ENCODE measurements at places on chromosomes 12 and 14.

- no peak for DNase-seq
Observed at GRCh38 chr12:2544230-2544629, 250.5 kb upstream of the FKBP4 start.

- DNase-seq = peak; percentile 18
Observed at GRCh38 chr12:24705741-24706358, 243.1 kb downstream of the BCAT1 start.

- no peak for DNase-seq
Observed at GRCh38 chr14:66117600-66117999, 368.6 kb upstream of the CCDC196 start.

DNA sequence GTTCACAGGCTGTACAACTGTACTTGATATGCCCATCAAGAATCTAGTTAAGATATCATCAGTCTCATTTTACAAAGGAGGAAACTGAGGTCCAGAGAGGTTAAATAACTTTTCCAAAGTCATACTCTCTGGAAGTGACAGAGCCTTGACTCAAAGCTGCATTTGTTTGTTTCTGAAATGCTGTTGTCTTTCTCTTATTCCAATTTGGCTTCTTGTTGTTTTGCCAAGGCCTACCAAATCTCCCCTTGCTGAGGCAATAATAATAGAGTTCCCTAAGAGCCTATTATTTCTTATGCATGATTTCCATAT, 79.8 kb upstream of the C12orf71 start:
- DNase-seq = no peak

GRCh38 chr12:69074556-69075349, 141.8 kb upstream of the CPM start:
- no peak for DNase-seq

DNA sequence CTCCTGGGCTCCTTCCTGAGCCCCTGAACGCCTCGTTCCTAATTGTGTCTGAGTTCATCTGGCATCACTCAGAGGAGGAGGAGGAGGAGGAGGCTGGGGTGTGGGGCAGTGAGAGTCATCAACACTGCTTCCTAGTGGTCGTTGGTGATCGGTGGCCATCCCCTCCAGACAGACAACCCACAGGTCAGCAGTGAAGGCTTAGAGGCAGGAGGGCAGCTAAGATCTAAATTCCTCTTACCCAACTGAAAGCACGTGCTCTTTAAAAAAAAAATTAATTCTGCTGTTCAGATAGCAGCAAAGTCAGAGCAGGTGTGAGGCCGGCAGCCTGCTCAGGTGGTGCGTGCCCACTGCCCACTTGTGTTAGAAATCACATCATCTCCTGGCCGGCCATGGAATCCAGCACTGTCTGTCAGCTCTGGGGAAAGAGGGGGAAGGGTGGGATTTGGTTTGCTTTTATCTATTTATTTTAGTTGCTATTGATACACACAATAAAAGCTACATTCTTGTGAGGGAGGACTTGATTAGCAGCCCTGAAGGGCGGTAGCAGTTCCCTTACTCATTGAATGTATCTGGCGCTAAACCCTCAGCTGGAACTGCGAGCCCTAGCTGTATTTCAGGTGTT, 46.6 kb downstream of the PPP2R5C start:
- no peak for DNase-seq

DNA sequence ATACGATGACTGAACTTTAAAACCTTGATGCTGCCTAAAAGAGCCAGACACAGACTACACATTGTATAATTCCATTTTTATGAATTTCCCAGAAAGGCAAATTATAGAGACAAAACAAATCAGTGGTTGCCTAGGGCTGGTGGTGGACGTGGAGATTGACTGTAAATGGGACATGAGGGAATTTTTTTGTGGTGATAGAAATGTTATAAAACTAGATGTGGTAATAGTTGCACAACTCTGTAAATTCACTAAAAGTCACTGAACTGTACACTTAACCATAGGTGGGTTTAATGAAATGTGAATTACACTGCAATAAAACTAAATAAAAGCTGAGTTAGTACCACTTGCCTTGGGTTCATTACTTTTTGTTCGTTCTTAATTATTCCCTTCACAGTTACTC, 72.1 kb downstream of the PLEKHA5 start:
- DNase-seq = no peak

DNA sequence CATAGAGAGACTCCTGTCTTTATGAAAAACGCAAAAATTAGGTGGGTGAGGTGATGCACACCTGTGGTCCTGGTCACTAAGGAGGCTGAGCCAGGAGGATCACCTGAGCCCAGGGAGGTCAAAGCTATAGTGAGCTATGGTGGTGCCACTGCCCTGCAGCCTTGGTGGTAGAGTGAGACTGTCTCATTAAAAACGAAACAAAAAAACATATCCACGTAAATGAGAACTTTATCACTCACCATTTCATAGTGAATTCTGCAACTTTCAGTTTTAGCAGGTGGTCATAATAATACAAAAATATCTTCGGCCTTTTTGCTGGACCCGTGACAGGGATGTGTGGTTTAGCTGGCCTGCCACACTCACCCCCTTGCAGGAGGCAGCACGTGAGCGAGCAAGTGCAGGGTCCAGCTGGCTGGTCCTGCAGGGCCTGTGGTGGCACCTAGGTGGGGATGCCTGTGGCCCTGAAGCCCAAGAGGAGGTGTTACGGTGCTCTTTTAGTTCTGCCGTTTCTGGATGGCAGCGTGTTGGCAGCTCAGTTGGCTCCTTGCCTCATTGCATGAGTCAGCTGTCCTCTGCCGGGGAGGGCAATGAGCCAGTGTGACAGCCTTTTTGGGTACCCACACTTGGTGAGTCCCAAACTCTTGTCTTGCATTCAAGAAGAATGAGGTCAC, 1330.7 kb upstream of the TMEM132C start:
- no peak for DNase-seq

DNA sequence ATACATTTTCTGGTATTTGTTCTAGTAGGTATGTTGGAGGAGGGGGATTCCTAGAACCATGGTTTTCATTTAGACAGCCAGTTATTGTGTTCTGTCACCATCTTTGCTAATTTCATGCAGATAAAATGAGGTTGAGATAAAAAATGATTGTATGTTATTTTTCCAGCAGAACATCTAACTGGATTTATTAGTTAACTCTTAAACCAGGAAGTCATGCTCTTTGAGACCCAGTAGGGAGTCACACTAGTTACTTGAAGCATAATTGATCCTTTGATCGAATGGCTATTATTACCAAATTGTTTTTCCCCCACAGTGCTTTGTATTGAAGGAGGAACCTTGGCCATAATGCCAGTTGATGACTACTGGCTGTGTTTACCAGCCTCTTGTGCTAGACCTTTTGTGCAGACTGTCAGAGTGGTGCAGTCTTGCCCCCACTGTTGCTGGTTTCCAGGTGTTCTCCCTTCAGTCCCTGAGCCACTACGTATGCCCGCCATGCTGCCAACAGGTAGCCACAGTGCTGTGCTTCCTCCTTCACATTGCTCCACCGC, 6.0 kb downstream of the EID3 start:
- DNase-seq = no peak

DNA sequence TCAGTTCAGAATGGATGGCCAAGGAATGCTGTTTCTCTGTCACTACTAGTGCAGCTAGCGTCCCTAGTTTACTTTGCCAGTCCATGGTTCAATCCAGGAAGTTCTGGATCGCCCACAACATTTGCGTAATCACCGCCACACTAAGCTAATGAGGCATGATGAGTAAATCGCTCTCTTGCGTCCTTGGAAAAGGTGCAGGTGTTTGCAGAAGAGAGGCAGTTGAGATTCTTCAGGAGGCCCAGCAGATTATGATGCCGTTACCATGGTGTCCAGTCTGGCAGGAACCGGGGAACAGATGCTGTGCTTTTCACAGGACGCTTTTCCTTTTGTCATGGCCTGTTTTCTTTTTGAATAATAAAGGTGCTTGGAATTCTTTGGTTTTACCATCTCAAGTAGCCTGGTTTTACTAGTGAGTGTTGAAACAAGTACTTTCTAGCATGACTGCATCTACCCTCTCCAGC, 9.0 kb downstream of the TPH2 start:
- no peak for DNase-seq

DNA sequence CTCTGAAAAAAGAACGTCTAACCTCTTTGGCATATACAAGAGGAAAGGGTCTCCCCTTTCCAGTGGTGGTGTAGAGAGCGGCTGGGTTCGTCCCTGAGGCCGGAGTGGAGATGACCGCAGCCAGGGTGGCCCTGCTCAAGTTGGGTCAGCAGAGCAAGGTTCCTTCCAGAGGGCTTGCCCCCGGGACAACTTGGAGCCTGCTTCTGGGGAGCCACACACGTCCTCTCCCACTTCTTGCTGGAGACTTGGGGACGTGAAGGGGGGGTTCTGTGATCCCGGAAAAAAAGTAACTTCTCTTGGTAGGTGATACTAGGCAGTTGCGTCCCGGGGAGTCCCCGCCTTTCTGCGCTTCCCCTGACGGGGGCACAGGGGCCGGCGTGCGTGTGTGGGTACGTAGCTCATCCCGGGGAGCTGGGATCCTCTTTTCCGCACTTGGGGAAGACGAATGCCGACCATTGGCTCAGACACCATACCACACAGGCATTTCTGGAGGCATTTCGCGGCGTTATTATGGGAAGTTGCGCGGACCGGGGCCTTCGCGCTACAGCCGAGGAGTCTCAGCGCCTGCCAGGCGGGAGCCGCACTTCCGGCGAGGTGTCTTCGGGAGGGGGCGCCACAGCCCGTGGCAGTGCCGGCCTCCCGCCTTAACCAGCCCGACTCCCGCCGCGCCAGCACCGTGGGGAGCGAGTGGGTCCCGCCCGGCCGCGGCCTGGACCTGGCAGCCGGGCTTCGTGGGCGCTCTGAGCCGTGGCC, 14.8 kb upstream of the PAX9 start:
- DNase-seq = no peak

DNA sequence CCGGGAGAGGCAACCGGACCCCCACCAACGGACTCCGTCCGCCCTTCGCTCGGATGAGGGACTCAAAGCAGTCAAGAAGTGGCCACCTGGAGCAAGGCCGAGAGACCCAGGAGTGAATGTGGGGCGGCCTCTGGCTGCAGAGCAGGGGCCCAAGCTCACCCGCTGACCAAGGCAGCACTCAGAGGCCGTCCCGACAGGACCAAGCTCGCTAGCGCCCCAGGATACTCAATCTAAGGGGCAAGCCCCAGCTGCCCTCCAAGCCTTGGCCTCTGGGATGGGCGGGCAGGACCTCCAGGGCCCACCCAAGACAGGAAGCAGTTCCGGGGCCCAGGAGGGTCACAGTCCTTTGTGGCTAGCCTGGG, 936 bp downstream of the AKT1 start:
- no peak for DNase-seq

- no peak for DNase-seq
Observed at GRCh38 chr12:5884866-5885265, 60.2 kb downstream of the ANO2 start.

- DNase-seq = no peak
Observed at GRCh38 chr14:85865701-85866100, 335.8 kb downstream of the FLRT2 start.

- no peak for DNase-seq
Observed at GRCh38 chr12:120962532-120963020, 15.8 kb upstream of the HNF1A start.

- no peak for DNase-seq
Observed at GRCh38 chr12:80293759-80294158, 150.3 kb upstream of the PTPRQ start.

- no peak for DNase-seq
Observed at GRCh38 chr14:89748004-89748403, 206.5 kb downstream of the EFCAB11 start.

DNA sequence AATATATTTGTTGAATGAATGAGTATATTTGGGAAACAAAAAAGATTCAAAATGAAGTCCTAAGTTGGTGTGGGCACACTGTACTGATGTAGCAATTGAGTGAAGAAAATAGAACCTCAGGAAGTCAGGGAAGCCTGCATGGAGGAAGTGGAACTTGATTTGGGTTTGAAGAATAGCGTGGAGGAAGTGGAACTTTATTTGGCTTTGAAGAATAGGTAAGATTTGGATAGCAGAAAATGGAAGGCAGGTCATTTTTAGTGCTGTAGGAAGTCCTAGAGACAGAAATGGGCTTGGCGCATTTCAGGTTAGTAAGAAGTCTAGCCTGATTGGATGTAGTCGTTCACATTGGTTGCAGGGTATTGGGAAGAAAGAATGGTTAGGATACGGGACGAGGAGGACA, 5.4 kb downstream of the C12orf75 start:
- no peak for DNase-seq

DNA sequence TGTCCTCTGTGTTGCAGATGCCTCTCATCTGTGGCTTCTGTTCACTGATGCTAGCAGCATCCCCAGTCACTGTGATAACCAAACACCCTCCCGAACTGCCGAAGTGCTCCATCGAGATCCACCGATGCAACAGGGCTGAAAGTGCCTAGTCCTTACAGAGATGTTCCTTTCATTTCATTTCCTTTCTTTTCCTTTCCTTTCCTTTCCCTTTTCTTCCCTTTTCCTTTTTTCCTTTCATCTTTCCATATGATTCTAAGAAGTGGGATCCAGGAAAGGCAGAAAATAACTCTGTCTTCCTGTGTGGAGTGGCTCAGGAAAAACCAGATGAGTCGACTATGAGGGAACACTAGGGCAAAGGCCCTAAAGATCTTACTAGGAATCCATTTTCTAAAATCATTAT, 26.7 kb downstream of the FGF6 start:
- DNase-seq = no peak

DNA sequence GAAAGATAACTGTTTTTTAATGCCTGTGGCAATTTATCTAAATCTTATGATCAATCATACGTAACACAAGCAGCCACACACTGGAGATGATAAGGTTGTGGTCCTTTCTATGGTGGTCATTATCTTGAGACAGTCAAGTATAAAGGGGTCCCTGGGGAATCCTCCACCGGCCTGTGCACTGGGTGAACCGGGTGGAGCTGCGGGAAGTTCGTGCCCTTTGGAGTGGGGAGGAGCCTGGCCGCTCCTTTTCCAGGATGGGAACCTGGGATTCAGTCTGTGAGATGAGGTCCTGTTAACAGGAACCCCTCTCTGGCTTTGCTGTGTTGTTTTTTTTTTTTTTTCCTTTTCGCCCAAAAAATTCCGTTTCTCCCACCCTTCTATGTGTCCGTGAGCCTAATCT, 167.5 kb upstream of the RPL10L start:
- no peak for DNase-seq

DNA sequence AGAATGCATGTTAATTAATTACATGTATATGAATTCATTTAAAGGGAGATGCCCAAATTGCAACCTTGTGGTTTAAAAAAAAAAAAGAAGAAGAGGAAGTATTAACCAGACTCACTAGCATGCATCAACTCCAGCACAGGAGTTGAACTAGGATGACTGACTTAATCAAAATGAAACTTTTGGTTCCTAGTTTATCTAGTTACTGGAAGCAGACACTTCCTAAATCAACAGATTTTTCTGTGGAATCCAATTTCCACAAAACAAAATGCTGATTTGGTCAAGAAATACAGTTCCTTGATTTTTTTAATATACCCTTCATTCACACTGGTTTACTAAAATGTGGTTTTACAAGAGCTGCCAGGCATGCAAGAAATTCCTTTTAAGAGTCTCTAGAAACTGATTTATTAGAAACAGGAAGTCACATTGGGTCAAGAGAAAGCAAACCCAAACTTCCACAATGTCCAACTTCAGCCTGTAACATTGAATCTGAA, 41.6 kb downstream of the ITPR2 start:
- DNase-seq = peak; percentile 20

GRCh38 chr12:103852498-103852997, 11.5 kb upstream of the NT5DC3 start:
- no peak for DNase-seq

GRCh38 chr14:67569011-67569650, 30.9 kb downstream of the PIGH start:
- DNase-seq = no peak

GRCh38 chr14:100900837-100901390, 2.6 kb downstream of the RTL1 start:
- DNase-seq = no peak
